HepG2 (cell line): ENCODE measurements at places on chromosomes 11 and 22. TPM values are rescaled to one million over a fixed set of nuclear protein-coding genes. Genes with fewer than 3 reads are reported as not detected.

The APOA1 gene
- polyA plus RNA-seq = 1,973 and 2,476 TPM in 2 replicates

The SPI1 gene
- polyA plus RNA-seq = not detected in 2 replicates

The OR52I2 gene
- not detected in 2 replicates for polyA plus RNA-seq

- DNase-seq = no peak
Observed at GRCh38 chr22:19488884-19489843, 9.4 kb downstream of the CDC45 start.

GRCh38 chr11:80773919-80774318 is 1333.1 kb upstream of the TENM4 start:
- no peak for DNase-seq

- no peak for DNase-seq
Observed at GRCh38 chr11:76071090-76071489, 135.2 kb downstream of the WNT11 start.

DNA sequence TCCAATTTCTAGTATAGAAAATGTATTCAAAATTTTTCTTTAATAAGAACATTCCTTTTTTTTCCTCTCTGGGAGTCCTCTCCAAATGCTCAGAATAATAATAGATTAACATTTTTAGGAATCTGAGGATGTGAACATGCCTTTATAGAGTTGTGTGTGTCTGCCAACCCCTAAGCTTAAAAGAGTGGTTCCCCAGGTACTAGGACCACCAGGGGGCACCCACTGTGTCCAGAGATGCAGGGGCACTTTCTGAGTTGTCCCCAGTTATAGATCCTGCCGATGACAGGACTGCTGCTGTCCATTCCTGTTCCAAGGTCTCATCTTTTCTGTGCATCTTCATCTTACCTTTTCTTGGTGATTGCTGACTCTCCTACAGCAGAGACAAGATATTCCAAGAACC is 27.0 kb upstream of the MICAL2 start:
- no peak for DNase-seq

DNA sequence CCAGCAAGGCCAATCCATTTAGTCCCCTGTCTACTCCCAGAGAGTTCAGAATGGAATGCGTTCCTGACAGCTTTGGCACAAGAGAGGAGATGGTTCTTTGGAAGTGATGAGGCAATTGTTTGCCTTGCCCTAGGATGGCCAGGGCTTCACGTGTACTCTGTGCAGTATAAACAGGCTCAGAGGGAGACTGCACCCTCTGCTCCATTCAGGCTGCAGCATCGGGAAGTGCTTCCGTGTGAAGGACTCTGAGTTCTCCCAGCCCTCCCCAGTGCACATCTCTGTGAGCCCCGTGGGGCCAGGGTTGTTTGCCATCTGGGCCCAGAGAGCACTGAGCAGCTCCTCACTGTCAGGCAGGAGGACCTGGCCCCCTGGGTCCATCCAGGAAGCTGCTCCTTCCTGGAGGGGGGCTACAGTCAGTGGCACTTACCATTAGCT is 215.3 kb upstream of the TBCEL start:
- peak; percentile 88 for DNase-seq

DNA sequence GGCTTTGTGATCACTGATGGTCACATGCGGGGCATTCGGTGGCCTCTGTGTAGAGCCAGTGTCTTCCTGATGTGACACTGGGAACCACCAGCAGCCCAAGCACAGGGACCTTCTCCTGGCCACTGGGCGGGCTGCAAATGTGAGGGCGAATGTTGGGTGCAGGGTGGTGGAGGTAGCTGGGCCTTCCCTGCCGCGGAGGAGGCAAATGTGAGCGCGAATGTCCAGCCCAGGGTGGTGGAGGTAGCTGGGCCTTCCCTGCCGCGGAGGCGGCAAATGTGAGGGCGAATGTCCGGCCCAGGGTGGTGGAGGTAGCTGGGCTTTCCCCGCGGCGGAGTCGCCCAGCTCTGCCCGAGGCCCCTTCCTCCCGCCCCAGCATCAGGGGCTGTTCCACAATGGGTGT is 23.3 kb downstream of the PTDSS2 start:
- DNase-seq = no peak

The NLRP6 gene
- not detected in 2 replicates for polyA plus RNA-seq

The MRGPRX1 gene
- not detected in 2 replicates for polyA plus RNA-seq

The RFPL2 gene
- not detected in 2 replicates for polyA plus RNA-seq

DNA sequence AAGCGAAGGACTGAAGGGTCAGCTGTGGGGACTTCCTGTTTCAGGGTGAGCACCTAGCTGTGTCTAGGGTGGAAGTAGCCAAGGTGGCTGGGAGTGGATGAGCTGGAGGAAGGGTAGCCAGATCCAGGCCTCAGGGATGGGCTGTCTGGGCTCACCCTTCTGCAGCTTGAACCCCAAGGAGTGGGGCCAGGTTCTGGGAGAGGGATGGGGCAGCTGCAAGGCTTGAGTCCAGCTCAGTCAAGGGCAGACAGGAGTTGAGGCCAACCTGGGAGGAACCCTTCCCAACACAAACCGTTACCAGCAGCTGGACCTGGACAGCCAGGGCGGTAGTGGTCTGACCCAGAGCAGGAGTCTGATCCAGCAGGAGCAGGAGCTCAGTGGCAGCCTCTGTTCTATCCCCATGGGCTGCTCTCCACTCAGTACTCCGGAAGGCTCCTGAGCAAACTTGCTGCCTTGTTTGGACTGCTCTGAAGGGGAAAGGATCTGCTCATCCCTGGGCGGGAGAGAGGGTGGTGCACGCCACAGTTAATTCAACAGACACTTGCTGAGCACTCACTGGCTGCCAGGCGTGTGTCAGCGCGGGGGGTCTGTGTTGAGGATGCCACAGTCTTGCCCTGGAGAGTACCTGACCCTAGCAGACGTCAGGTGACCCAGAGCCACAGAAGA is 53.8 kb upstream of the THY1 start:
- DNase-seq = no peak

The ANO5 gene
- polyA plus RNA-seq = 0.03 and 0.08 TPM in 2 replicates

DNA sequence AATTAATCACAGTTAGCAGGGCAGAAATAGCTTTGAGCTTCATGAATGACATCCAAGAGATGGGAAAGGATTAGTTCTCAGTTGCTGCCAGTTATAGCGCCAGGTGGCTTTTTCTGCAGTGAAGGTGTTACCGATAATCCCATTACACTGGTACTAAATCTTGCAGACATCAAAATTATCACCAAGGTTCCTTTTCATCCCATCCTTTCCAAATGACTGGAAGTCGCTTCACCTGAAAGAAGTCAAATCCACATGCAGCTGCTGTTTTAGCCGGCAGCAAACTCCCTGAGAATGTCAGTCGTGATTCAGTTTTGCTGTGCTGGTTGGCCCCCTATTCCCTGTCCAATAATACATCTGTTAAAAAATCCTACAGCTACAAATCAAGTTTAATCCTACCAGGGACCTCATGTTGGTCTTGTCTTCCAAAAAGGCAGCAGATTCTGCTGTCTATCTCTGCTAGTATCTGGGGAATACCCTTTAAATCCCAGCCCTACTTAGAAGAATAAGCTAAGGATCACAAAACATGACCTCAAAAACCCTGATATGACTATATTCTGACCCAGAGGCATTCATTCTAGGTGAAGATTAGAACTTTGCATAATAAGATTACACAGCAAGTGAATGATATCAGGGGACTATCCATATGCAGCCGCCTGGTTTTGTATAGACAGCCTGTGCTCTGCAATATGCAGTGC is 31.7 kb downstream of the IMMP1L start:
- no peak for DNase-seq

The NAV2 gene
- 31.8 and 34.6 TPM in 2 replicates for polyA plus RNA-seq
